Activated T-helper 1 cell treated with anti-CD3 and anti-CD28 coated beads, Interleukin-12 subunit alpha, Interleukin-12 subunit beta, Interleukin-2, Interleukin-4 antibody, amounts not matched to agents 30 ng/mL and 10 ng/mL and 1 ng/mL, durations not matched to agents 14 hours and 24 hours and 36 hours (primary cell): ENCODE measurements at places on chromosomes 13 and 19.
A peak's percentile ranks its signal among the peaks of the same experiment; 100 is the strongest.

- no peak for DNase-seq
These were observed 200.2 kb downstream of the DCLK1 start for GRCh38 chr13:35930665-35931631.

GRCh38 chr13:32824675-32825074, 191.5 kb upstream of the KL start:
- no peak for DNase-seq

DNA sequence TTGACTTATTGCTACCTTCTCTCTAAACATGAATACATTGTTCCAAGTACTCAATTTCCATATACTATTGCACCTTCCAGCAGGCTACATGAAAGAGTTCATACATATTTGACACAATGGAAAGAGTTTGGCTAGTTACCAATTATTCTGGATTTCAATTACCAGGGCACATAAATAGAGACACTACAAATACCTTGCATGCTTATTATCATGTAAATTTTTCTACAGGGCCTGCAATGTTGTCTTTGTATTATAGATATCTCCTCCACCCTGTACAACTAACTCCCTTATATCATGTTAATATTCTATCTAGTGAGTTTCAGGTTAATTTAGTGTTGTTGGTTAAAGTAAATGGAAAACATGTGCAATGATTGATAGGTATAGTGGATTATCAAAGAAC, 540.7 kb upstream of the SLITRK5 start:
- no peak for DNase-seq

DNA sequence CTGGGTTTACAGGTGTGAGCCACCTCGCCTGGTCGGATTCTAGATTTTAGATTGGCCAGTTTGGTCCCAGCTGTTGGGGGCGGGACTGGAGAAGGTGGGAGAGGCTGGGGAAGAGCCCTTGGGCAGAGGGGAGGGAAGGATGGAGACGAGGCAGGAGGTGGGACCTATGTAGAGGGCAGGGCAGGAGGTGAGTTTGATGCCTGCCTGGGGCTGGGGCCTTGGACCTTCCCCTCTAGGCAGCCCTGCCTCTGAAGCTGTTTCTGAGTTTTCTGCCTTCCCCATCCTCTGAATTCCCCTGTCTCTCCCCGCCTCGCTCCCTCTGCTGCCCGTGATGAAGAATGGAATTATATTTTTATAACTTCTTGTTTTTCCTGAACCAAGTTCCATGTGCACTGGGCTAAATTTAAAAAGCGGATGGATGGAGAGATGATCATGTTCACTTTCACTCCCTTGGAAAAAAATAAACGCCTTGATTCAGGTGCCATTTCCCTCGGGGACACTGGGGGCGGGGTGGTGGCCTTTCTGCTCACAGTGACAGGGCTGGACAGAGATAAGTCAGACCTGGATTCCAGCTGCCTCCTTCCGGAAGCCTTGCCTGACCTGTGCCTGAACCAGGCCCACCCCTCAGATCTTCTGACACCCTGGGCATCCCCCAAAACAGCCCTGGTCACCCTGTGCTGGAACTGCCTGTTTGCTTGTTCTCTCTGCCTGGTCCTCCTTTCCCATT, 16.5 kb upstream of the TNFAIP8L1 start:
- DNase-seq = no peak

DNA sequence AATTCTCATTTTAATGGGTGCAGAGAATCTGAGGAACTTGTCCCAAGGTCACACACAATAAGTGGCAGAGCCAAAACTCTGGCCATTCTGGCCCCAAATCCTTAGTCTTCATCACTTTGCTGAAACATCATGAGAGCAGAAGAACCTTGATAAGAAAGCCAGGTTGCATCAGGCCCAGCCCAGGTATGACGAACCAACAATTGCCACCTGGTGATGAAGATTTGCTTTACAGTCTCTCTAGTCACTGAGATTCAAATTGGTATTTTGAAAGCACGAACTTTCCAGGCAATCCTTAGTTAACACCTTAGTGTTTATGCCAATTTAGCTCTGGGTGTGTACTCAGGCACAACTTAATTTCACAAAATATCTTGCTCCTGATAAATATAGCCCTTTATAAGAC, 502.7 kb upstream of the HTR2A start:
- no peak for DNase-seq

DNA sequence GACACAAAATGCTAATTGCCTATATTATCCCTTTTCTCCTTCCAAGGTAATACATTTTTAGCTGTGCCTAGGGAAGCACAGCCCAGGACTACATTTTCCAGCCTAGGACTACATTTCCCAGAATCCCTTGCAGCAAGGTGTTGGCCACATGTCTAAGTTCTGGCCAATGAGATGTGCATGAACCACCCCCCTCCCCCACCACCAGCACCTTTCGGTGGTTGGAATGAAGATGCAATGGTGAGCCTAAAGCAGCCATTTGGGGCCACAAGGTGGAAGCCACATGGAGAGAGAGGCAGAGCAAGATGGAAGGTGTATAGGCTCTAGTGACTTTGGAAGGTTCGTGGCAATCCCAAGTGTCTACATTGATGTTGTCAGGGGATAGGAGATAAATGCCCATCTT, 16.2 kb downstream of the UNC13A start:
- no peak for DNase-seq

DNA sequence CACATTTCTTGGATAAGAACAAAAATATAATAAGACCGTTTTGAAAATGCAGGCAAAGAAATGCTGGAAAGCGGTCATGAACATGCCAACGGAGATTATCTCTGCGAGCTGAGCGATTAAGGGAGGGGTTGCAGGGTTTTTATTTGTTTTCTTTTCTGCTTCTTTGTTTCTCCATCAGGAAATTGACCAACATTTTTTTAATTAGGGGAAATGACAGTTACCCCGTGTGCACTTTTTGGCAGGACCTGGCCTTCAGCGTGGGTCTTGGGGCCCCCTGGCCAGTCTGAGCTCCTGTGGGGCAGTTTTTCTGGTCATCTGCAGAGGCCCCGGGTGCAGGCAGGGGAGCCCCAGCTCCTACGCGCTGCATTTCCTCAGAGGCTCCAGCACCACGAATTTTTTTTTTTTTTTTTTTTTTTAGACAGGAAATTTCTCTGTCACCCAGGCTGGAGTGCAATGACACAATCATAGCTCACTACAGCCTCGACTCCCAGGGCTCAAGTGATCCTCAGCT, 31.3 kb upstream of the HOMER3 start:
- no peak for DNase-seq

GRCh38 chr13:37870895-37871550, 1.5 kb upstream of the TRPC4 start:
- DNase-seq = no peak

GRCh38 chr13:113531041-113531873, 40.7 kb upstream of the DCUN1D2 start:
- DNase-seq = no peak

GRCh38 chr19:42419309-42419708, 7.9 kb downstream of the LIPE start:
- DNase-seq = no peak

GRCh38 chr19:21856773-21857514, 21.0 kb upstream of the ZNF43 start:
- no peak for DNase-seq

- no peak for DNase-seq
These were observed 276.3 kb upstream of the SOX21 start for GRCh38 chr13:94988654-94989053.

DNA sequence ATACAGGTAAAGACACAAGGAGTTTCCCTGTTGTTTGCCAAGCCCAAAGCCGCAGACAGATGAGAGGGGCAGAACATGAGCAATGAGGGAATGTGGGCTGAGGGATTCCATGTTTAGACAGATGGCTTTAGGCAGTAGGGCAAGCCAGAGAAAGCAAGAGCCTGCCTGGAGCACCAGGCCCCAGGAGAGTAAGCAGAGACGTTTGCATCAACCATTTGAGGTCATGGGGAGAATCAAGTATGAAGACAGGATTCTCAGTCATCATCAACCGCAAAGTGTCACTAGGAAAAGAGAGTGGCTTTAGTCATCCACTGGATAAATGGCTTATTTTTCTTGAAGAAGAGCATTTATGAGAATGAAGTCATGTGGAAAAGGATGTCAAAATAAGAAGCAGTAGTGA, 184.7 kb downstream of the COG6 start:
- DNase-seq = no peak

DNA sequence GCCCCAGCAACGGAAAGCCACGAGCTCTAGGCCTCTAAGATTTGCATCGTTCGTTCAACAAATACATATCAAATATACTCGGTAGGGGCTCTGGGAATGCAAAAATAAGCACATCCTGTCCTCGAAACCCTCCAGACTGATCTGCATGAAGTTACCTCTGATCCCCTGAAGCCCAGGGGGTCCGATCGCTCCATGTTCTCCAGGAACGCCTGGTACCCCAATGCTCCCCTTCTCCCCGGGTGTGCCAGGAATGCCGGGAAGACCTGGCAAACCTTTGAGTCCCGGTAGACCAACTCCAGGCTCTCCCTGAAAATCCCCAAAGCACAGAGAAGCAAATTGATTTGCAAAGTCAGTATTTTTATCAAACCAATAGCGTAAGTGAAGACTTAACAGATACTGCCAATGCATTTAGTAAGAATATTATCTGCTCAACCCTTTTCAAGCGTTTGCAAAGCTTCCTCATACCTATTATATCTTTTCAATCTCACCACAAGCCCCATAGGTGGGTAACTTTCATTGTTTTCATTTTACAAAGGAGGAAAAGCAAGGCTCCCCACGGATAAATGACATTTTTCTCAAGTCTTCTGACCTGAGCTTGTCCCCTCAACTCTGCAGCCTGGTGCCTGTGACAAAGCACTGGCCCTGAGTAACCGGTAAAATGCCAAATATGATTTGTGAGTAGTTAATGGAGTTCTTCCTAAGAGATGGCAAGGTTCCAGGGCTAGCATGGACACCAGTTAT, 127.7 kb downstream of the COL4A1 start:
- no peak for DNase-seq

GRCh38 chr19:14346279-14346678, 35.0 kb upstream of the ADGRE5 start:
- DNase-seq = no peak

DNA sequence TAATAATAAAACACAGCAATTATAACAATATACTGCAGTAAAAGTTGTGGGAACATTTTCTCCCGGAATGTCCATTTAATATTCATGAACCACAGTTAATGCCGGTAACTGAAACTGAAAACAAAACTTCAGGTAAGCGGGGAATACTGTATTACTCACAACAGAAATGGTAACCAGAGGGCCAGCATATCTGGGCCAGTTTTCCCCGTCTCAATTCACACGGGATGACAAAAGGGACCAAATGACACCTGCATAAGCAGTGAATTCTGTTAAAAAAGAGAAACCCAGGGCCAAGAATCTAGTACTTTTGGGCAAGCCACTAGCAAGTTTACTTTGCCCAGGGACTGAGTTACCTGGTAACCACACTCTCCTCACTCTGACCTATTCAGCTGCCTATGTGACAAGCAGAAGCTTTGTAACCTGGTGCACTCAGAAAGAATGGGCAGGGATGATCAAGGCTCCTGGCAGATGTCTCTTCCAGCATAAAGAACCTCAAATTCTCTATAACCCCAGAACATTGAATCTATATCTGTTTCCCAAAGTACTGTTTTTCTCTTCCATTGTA, 1171.2 kb downstream of the DIAPH3 start:
- no peak for DNase-seq

- no peak for DNase-seq
These were observed 36.4 kb upstream of the IGSF23 start for GRCh38 chr19:44576843-44577565.

GRCh38 chr19:50531171-50531612, 17.5 kb upstream of the ASPDH start:
- no peak for DNase-seq

DNA sequence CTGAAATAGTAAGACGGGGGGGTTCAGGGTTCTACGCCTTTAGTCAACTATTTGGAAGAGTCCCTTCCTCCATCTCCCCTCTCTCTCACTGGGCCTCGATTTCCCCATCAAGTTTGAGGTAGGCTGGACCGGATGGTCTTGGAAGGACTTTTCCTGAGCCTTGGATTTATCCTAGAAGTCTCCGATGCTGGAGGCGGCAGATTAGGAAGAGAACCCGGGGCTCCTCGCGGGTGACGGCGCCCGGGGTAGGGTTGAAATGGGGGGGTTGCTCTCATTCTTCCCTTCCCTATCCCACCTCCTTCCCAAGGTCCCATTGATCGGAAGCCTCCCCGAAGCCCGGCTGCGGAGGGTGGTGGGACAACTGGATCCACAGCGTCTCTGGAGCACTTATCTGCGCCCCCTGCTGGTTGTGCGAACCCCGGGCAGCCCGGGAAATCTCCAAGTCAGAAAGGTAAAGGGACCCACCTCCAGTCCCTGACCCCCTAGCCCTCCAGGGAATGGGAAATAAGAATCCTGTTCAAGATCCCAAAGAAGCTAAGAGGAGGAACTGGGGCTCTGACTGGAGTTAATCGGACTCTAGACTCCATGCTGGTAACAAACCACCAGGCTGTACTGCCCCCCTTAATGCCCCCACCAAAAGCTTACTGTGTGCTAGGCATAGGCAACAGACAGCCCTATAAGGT, 781 bp downstream of the QPCTL start:
- peak; percentile 69 for DNase-seq

- no peak for DNase-seq
These were observed 9.2 kb upstream of the CEACAM18 start for GRCh38 chr19:51469162-51469561.

DNA sequence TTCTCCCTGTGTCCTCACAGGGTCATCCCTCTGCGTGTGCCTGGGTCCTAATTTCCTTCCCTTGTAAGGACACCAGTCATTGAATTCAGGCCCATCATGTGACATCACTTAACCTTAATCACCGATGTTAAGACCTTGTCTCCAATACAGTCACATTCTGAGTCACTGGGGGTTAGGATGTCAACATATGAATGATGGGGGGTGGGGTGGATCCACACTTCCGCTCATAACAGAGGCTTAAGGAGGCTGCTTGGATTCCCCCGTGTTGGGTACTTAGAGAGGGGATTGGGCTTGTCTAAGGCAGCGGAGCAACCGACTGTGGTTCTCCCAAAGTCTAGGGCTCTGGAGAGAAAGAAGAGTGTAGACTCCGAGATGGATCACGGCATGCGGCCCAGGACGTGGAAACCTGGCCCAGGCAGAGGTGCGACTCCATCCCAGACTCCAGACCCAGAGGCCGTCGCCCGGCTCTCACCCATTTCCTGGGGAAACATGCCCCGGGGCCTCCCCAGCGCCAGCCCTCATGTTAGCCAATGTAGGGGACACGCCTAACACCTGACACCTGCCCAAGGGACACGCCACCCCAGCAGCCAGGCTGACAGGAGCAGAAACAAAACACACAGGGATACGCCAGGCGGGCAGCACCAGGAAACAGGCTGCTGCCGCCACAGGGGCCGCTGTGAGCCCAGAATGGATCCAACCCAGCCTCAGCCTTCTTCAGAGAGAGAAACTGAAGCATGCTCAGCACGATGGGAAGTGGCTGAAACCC, 17.1 kb upstream of the IGLON5 start:
- no peak for DNase-seq

DNA sequence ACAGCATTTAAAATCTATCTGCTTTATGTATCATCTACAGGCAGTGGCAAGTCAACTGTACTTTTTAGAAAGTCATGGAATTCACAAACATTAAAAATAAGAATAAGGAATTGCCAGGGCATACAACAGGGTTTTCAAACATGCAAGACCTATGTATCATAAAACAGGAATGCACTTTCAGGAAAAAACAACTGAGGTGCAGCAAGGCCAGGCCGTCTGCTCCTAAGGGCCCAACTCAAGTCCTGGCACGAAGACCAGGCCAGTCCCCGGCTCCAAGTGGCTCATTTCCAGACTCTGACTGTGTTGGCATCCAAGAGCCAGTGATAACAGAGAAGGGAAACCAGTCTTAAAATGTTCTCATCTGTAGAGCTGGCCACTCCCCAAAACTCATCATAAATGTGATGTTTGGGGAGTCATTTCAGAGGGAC, 7.1 kb downstream of the RFX2 start:
- no peak for DNase-seq

- peak; percentile 69 for DNase-seq
These were observed 4.0 kb upstream of the GRIN3B start for GRCh38 chr19:996051-996838.
